ENCODE measurements at places on chromosomes 5 and 9.
A peak's percentile ranks its signal among the peaks of the same experiment; 100 is the strongest.

- no peak for DNase-seq
Measured at GRCh38 chr9:137127301-137128157, 11.4 kb upstream of the GRIN1 start.

GRCh38 chr5:82446809-82447208 is 168.7 kb upstream of the RPS23 start:
- DNase-seq, result no peak

GRCh38 chr5:119578937-119579336 is 50.4 kb upstream of the FAM170A start:
- no peak for DNase-seq

DNA sequence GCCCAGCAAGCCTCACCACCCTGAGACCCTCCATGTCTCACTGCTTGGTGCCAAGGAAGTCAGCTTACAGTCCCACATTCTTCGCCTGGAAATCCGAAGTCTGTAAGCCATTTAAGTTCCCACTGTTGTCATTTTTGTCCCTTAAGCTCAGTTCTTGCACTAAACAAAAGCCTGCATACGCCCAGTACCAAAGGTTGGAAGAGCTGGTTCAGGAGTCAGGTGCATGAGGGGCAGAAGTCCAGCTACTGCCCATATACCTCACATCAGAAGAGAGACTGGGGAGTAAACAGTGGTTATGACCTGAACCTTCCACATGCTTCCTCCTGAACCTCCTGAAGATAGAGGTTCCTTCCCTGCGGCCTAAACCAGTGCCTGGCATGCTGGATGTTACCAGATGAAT is 146.0 kb downstream of the FRMD3 start:
- no peak for DNase-seq

GRCh38 chr5:128358826-128359225 is 179.2 kb downstream of the FBN2 start:
- DNase-seq, result no peak

DNA sequence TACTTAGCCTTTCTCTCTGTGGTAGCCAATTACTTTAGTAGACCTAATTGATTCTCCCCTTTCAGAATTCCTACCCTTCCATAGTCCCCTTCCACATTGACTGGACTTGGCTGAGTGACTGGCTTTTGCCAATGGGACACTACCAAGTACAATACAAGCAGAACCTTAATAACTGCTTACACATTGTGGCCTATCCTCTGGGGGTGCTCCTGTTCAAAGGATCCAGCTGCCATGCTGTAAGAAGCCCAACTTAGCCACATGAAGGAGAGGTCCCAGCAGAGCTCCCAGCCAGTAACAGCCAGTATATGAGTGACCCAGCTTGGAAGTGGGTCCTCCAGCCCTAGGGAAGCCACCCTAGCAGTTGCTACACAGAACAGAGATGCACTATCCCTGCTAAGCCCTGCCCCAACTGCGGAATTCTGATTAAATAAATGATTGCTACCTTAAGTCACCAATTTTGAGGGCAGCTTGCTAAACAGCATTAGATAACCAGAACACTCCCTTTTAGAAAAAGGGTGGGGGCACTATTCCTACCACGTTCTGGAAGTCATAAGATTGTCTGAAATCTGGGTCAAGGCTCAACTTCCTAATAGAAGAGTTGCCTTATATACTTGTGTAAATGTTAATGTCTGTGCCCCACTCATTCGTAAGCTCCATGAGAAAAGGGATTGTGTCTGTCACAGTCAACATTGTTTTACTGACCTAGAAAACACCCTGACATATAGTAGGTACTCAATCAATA is 11.1 kb upstream of the APTX start:
- DNase-seq, result no peak

- no peak for DNase-seq
Measured at GRCh38 chr5:24376616-24377015, 268.2 kb downstream of the CDH10 start.

DNA sequence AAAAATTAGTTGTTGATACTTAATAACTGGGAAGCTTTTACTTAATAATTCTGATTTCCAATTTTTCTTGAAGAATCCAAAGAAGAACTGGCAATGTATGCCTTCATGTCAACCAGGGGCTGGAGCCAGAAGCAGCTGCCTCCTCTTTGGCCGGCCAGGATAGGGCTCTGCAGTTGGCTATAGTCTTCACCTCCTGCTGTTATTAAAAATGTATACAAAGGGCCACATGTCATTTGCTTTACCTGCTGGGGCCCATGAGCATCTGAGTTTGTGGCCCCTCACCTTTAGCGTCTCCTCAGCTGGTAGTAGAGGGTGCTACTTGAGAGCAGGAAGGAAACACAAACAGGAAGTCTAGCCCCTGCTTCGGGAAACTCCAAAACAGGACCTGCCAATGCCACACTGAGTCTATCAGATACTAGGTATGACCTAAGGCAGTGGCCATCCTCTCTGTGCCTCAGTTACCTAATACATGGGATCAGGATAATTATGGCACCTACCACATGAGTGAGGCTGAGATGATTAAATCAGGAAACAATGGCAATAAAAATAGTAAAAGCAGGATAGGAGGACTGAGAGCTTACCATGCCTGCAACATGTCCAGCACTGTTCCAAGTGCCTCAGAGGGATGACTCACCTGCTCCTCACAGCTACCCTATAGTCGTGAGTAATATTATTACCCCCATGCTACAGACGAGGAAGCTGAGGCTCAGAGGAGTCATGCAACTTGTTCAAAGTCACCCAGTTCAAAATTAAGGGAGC is 21.3 kb downstream of the CCDC69 start:
- no peak for DNase-seq

- DNase-seq, result no peak
Measured at GRCh38 chr9:13089666-13090065, 189.8 kb downstream of the MPDZ start.

DNA sequence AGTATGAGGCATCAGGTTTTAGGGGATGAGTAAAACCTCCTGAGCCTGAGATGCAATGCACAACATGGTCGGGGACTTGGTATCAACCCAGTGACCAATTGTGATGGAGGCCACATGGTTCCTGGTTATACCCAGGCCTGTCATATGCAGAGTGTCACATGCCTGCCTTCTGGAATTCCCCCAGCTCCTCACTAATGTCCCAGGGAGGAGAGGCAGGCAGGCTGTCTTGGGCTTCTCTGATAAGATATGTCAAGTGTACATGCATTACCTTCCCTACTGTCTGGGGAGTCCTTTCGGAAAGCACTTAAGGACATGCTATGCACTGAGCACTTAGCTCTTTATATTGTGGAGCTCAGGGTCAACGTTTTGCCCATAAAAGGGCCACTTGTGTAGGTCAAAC is 14.2 kb upstream of the PALM2AKAP2 start:
- DNase-seq, result peak; percentile 32

- DNase-seq, result no peak
Measured at GRCh38 chr5:104967806-104968410, 1405.3 kb upstream of the NUDT12 start.

DNA sequence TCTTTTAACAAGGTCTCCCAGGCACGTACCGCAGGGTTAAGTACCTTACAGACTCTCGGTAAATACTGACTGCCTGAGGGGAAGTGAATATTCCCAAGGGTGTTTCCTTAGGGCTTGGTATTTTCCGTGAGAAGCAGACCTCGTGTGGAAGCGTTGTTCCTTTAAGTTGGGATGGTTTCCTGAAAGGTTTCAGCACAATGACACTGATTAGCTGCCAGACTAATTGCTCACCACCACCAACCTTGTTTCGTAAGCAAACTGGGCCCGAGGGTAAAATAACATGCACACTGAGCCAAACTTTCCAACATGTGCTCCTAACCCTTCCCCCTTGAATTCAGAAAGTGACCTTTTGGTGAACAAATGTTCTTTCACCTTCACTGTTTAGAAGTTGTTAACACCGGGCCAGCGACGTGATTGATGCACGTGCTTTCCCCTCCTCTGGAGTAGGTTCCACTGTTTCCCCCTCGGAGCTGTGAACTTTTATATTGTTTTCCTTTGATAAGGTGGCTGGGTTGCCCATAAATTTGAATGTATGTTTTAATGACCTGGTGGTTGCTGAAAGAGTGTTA is 128.1 kb upstream of the RPS23 start:
- DNase-seq, result no peak

GRCh38 chr9:83423815-83424707 is 114.1 kb downstream of the FRMD3 start:
- DNase-seq, result no peak

- DNase-seq, result peak; percentile 85
Measured at GRCh38 chr9:121743441-121744001, 92.1 kb downstream of the DAB2IP start.

GRCh38 chr9:114725930-114726329 is 43.9 kb upstream of the TEX48 start:
- no peak for DNase-seq

- DNase-seq, result peak; percentile 49
Measured at GRCh38 chr5:73337586-73338255, 110.9 kb downstream of the FOXD1 start.

DNA sequence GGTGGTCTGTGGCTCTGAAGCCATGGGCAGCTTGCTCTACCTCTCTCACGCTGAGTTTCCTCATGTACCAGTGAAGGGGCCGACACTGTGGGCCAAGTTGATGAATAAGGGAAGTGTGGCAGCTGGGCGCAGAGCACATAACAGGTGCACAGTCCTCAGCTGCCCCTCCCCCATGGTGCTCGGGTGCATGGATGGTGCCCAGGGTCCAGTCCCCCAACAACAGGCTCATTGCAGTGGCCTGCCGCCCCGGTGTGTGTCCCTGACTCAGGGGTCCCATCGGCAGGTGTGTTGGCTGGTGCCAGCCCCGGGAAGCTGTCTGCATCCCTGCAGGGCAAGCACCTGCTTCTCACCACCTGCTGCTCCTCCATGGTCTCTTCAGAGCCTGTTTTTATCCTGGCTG is 36.6 kb downstream of the COL5A1 start:
- DNase-seq, result peak; percentile 41

DNA sequence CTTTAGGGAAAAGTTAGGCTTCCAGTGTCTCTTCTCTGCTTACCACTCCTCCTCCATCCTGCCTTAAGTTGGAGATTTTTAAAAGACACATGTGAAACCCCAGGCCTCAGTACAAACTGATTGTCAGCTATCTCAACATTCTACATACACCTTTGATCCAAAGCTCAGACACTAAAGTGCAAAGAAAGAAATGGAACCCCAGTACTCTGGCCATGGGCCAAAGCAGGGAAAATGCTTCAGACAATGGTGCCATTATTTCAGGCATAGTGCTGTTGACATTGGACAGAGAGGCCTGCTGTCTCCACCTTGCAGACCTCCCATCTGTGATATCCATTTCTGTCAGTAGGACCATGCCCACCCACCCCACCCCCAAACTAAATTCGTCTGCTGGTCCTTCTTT is 49.1 kb downstream of the G3BP1 start:
- DNase-seq, result no peak

DNA sequence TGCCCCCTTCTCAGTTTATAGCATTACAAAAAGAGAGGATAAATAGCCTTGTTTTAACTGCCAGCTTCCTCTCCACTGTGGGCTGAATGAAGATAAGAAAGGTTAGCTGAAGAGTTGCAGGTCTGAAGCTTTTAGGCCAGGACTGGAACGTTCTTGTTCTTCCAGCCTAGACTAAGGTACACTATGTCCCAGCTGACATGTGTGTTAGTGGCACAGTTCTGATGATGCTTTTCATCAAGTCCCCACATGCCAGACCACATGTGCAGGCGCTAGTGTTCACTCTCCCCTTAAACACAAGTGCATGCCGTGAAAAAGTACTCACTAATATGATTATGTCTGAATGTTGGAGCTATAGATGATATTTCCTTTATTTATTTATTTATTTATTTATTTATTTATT is 40.7 kb downstream of the STXBP1 start:
- no peak for DNase-seq

- DNase-seq, result no peak
Measured at GRCh38 chr9:79352322-79352721, 219.4 kb upstream of the TLE4 start.

DNA sequence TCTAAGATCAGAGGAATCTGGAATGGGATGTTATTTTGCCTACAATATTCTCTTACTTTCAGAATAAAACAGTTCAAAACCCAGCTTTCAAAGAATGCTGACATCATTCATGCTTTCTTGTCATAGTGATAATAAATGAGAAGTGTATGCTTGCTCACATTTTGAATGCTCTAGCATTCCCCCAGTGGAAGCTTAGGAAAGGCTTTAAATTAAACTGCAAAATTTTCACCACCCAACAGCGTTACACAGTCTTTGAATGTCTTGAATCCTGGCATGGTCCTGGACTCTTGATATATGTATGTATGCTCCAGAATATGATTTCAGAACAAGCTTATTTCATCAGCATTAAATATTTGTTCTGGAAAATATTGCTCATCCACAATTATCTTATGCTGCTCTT is 964.3 kb upstream of the NUDT12 start:
- no peak for DNase-seq

DNA sequence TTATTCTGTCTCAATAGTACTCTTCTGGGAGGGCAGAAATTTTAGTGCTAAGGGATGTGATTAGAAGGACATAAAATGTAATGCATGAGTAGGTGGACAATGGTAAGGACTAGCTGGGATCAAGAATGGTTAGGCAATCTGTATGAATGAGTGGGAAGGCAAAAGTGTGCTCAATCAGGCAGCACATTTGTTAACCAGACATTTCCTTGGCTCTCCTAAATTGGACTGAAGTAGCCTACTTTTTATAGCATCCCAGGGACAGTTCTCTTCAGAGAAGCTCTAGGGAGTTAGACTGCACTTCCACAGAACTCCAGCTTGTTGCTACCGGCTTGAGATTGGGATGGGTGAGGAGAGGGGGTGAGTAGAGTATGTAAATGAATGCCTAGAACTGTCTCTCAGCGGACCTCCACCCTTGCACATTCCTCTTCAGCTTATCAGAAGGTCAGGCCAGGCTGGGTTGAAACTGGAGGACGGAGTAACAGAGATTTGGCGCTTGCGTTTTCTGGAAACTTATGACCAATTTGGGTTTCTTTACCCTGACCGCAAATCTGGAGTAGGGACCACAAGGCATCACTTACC is 19.0 kb upstream of the ARL14EPL start:
- DNase-seq, result no peak
